ENCODE measurements at places on chromosomes 3 and 15.

GRCh38 chr3:61719278-61719977 lies 158.1 kb downstream of the PTPRG start:
- no peak for DNase-seq

DNA sequence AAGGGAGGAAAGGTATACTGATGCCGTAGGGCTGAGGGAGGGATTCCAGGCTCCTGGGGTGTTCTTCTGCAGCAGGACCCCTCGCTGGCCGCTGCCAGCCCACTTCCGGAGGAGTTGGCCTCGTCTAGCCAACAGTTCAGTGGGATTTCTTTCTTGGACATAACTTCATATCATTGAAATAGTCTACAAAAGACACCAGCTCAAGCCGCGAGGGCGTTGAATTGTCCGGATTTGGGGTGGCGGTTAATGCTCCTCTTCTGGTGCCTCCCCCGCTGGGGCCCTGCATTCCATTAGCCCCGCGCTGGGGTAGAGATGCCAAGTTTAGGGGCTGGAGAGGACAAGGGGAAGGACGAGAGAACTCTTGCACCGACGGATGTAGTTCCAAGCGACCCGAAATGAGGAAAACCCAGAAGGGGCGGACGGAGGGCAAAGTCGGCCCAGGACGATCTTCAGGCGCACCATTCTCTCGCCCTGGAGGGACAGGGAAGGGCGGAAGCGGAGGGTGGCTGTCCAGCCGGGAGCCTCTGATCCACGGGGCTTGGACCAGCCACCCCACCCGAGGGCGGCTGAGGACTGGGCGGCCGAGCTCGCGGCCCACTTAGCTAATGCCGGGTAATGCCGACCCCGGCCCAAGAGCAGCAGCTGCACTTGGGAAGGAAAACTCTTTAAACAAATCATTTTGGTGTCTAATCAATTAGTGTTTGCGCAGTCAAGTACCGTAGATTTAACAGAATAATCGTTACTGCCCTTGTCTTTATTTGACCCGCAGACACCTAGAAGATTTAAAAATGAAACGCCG lies 4.7 kb upstream of the ONECUT1 start:
- DNase-seq, result no peak

DNA sequence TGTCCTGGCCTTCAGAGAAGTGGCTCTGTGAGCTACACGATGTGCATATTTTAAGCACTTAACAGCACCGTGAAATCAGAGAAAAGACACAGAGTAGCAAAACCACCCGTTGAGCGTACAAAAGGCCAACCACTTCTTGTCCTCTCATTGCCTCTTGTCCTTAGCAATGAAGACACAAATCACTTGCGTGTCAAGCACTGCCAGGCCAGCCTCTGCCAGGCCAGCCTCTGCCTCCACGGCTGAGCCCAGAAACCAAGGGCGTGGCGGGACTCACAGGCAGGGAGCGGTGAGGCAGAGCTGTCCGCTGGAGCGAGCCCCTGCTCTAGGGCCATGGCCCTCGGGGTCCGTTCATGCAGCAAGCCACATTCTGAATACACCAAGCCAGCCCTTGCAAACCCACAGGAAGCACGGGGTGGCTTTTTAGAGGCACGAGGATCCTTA lies 4.0 kb downstream of the MUC4 start:
- no peak for DNase-seq

DNA sequence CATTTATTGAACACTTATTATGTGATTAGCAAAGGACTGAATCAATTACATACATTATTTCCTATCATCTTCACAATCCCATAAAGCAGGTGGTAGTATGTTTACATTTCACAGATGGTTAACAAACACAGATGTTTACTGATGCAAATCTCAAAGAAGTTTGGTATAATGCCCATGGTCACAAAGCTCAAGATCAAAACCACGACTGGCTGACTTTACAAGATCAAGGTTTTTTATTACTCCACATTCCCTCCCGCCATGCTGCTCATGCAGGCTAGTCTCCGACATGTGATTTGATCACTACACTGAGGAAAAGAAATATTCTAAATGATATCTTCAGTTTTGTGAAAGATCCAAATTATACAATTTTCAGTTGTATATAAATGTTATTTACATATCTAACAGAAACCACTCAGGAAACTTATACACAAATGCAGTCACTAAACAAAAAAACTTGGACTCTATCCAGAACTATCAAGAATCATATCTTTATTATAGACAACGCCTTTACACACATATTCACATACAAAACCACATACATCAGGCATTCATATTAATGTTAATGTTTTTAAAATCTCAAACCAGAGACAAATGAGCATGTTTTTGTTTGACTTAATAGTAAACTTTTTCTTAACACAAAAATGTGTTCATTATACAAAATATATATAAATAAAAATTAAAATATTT lies 235.5 kb downstream of the SCAPER start:
- DNase-seq, result no peak

DNA sequence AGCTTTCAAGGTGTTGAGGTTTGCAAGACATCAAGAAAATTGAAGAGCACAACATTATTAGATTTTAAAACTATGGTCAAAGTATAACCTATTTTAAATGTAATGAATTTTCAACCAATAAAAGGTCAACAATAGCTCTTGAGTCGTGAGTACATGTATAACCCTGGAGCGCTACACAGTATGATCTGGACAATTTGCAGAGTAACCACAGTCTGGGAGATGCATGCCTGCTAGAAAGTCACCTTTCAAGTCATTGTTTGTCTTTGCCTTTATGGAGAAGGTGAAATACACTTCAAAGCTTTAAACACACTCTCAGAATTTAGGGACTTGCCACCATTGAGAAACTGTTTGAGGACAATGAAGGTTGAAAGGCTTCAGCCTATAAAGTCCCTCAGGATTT lies 112.6 kb upstream of the ALCAM start:
- DNase-seq, result no peak

GRCh38 chr3:145807990-145808389 lies 353.0 kb downstream of the PLOD2 start:
- no peak for DNase-seq

GRCh38 chr3:28916713-28917499 lies 364.0 kb upstream of the RBMS3 start:
- DNase-seq, result no peak

GRCh38 chr15:71701808-71702207 lies 108.5 kb upstream of the NR2E3 start:
- no peak for DNase-seq

DNA sequence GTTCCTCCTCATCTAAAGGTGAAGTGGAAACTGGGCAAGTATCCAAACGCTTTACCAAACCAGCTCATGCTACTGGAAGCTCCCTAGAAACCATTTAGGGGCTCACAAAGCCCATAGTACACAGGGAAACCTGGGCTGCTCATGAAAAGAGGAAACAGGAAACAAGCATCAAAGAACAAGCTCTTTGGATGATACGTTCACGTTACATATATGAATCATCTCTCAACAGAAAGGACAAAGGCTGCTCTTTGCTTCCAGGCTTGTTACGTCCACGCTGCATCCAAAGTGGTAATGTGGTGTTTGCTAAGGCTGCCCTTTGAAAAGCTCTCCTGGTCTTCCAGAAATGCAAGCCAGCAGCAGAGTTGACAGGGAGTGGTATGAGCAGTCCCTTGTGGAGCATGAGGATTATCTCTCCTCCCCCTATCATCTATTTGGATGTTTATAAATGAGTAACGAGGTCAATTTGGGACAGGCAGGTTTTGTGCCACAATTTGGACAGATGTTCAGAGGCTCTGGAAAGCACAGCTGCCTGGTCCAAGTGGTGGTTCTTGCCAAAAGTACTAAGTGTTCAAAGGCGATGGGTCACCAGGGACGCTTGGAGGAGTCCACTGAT lies 98.0 kb upstream of the RORA start:
- DNase-seq, result no peak

- DNase-seq, result no peak
Measured at GRCh38 chr3:128434524-128434923, 32.2 kb downstream of the DNAJB8 start.

All from stimulated activated CD4-positive, alpha-beta T cell treated with anti-CD3 and anti-CD28 coated beads, Interleukin-12 subunit alpha, Interleukin-12 subunit beta, amount 100 ng/mL, for 4 hours (primary cell).